CD8-positive, alpha-beta memory T cell (primary cell): ENCODE measurements at places on chromosomes 13 and 19. TPM values are rescaled to one million over a fixed set of nuclear protein-coding genes. Genes with fewer than 3 reads are reported as not detected.

The ZNF667 gene
- 0.54 TPM for polyA plus RNA-seq

The GGACT gene
- 9.2 TPM for polyA plus RNA-seq

The SHANK1 gene
- polyA plus RNA-seq, result not detected

The ZNF154 gene
- 2.2 TPM for polyA plus RNA-seq

The ZNF492 gene
- 0.38 TPM for polyA plus RNA-seq

The SLC25A42 gene
- 19.3 TPM for polyA plus RNA-seq

The WDFY2 gene
- 3.9 TPM for polyA plus RNA-seq

The KLF5 gene
- 0.79 TPM for polyA plus RNA-seq

The CNN1 gene
- polyA plus RNA-seq, result not detected

The ONECUT3 gene
- not detected for polyA plus RNA-seq

The PSPN gene
- polyA plus RNA-seq, result 0.76 TPM

The TEKTIP1 gene
- polyA plus RNA-seq, result 0.38 TPM

The TEX101 gene
- not detected for polyA plus RNA-seq

The ITM2B gene
- polyA plus RNA-seq, result 1,289 TPM

The RASGRP4 gene
- polyA plus RNA-seq, result not detected
